ENCODE measurements at places on chromosomes 16 and 17.

GRCh38 chr16:50989047-50989446 is 162.0 kb downstream of the SALL1 start:
- DNase-seq, result no peak

- peak; percentile 98 for DNase-seq
Measured at GRCh38 chr16:4474192-4474961, at the start of gene NMRAL1. Gene NMRAL1 (minus strand): TSS chr16:4474625. CDS start chr16:4474132, 493 bp downstream.

DNA sequence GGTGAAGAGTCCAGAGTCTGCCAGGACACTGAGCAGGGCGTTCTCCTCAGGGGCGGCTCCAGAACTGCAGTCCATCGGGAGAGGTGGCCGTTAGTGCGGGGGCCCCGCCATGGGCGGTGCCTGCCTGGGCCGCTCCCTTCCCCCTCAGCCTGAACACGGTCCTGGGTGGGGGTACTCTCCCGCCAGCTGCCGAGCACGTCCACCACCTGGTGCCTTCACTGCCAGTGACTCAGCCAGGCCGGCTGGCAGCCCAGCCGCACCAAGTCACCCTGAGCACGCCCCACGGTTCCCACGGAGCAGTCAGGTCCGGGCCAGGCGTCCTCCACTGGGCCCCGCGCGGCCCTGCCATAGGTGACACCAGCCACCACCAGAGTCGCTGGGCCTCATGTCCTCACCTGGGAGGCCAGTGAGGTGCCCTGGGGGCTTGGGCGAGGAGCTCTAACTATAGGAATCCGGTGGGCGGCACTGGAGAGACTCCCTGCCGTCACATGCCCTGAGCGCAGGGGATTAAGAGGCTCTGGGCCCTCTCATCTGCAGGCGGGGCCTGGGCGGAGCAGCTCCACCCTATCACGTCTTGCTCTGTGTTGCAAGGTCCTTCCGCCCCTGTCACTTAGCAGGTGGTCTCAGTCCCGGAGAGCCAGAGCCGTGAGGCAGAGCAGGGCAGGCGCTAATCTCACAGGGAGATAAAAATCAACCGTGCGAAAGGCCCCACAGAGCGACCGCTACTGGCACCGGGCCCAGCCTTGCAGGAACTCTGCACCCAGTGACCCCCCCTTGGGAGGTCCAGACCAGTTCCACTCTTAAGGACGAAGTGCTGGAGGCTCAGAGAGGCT is 14.3 kb downstream of the PIEZO1 start:
- no peak for DNase-seq

- no peak for DNase-seq
Measured at GRCh38 chr17:72971226-72971880, 121.1 kb downstream of the SLC39A11 start.

GRCh38 chr16:29656688-29657523 is 6.1 kb upstream of the SPN start:
- DNase-seq, result no peak

DNA sequence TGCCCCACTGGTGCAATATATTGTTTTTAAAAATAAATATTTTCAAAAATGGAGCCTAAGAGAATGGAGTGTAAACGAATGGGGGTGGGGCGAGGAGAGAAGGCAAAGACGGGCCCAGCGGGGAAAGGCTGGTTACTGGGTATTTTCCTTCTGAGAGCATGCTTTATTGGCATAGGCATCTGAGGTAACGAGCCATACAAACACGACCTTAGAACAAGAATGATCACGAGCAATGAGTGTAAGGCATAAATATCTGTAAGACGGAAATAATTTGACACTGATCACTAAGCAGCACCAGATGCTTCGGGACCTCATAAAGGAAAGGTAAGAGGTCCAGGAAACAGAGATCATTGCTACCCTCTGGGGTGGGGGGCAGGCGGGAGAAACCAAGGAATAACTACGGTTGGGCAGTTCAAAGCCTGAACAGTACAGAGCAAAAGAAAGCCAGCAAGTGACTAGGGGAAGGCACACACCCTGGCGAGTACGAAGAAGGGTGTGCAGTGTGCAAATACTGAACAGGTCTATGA is 959 bp downstream of the SSH2 start:
- peak; percentile 55 for DNase-seq

GRCh38 chr16:88296437-88297177 is 86.2 kb upstream of the ZNF469 start:
- DNase-seq, result no peak

DNA sequence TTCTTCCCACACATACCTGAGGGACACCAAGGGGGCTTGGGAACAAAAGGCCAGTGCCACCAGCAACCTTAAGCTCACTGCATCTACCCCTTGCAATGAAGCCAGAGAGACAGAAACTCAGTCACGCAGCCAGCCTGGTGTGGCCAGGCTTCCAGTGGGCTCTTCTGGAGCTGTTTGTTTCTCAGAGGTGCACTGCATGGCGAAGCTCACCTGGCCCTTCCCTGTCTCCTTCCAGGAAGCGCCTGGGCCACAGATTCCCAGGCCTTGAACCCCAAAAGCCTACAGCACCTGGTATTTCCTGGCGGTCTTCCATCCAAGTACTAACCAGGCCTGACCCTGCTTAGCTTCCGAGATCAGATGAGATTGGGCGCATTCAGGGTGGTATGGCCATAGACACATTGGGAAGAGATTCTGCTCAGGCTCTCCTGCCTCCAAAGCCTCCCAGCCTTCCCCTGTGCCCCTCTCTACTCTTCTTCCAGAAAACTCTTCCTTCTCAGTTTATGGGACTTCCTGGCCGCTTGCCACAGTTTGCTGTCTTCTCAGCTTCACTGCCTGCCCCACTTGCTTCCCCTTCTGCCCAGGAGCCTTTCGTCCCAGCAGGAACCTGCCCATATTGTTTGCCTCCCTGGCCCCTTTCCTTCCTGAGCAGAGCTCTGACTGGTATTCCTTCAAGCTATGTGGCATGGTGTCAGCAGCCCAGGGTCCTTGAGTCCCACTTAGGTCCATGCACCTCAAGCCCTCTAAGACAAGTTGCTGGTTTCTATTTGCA is 1.6 kb downstream of the CISD3 start:
- no peak for DNase-seq

- DNase-seq, result no peak
Measured at GRCh38 chr16:86714166-86714565, 135.8 kb downstream of the FOXL1 start.

DNA sequence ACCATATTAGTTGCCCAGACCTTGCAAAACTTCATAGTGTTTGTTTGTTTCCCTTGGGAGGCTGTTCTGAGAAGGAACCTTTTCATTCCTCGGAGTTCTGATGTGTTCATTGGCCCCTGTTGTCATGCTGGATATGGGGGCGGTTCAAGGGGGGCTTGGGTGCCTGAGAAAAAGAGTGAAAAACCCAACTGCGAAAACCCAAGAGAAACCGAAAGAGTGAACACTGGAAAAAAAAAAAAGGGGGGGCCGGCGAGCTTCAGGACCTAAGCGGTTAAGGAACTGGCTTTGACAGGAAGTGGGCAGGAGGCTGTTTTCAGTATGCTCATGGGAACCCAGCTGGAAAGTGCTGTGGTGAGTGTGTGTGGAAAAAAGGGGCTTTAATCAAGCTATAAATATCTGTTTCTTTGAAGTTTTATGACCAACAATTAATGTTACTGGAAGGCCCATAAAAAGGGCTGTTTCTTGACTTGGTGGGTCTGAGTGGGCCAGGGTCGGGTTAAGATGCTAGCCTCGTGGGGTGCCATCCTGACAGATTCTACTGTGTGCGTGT is 510.7 kb downstream of the MAF start:
- DNase-seq, result no peak

Measured in DMS53 (cell line).